Activated naive CD8-positive, alpha-beta T cell treated with anti-CD3 and anti-CD28 coated beads, Interleukin-2, amount 10 ng/mL, durations not matched to agents 7 days and 5 days (primary cell): ENCODE measurements at places on chromosomes 2 and 18.
A peak's percentile ranks its signal among the peaks of the same experiment; 100 is the strongest.

DNA sequence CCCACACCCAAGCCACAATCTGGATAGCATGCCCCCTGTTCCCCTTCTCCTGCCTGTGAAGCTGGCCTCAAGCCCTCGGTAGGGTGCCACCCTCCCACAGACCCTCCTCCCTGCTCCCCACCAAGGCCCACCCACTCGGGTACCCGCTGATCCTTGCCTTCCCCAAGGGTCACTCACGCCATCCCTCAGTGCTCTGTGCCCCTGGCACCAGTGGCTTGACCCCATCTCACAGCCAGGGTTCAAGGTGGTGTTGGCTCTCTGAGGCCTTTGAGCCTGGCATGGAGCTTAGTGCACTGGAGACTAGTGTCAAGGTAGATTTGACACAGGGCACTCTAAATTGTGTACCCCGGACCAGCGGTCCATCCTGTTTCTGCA is 11.9 kb downstream of the ADRA2B start:
- peak; percentile 26 for DNase-seq

DNA sequence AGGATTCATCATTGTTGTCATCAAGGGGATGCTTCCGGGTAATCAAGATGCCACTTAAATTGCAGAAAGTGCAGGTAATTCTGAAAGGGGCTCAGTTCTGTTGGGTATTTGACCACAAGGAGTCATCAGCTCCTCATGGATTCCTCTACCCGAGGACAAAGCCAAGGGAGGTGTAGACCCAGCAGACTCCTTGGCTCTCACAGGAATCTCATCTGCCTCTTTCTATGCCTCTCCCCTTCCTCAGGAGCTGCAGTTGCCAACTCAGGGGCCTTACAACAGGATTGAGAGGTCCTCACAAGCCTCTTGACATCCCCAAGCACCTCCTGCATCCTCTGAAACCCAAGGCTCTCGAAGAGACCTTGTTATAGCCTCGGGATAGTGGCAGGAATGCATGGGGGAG is 44.0 kb downstream of the ITGB6 start:
- no peak for DNase-seq

DNA sequence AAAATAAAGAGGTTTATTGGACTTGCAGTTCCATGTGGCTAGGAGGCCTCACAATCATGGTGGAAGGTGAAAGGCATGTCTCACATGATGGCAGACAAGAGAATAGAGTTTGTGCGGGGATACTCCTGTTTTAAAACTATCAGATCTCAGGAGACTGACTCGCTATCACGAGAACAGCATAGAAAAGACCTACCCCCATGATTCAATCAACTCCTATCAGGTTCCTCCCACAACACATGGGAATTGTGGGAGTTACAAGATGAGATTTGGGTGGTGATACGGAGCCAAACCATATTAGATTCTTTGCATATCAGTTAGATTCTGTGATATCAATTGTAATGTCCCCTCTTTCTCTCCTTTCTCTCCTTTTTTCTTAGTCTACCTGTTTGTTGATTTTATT is 1178.7 kb upstream of the LRRTM1 start:
- DNase-seq: no peak

DNA sequence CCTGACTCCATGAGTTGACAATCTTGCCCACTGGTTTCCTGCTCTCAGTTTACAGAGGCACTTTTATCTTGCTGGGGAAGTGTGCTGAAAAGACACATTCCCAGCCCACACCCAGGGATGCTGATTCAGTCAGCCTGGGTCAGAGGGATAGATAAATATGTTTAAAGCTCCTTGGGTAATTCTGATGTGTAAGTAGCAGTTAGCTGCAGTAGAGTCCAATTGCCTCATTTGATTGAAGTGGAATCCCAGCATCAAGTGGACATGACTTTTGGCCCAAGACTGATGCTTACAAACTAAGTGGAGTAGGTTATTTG is 29.4 kb downstream of the PSD4 start:
- DNase-seq: no peak
